Midbrain (tissue), 1 donor: ENCODE measurements at places on chromosomes 6 and 20.

GRCh38 chr6:72748759-72749158, 126.9 kb downstream of the KCNQ5 start:
- no peak for DNase-seq

DNA sequence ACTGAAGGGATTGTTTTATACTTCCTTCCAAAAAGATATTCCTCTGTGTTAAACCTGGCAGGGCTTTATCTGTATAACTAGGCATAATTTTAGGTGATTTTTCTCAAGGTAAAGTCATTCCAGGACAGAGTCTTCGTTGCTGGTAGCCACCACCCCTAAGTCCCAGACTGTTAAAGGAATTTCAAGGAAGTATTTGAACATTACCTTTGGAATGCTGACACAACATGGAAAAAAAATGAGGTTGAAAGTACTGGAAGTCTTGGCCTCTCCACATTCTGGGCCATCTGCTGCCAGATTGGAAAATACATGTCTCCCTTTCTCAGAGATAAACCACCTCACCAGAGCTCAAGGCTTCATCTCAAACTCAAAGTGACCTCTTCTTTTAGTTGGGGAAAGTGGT, 27.0 kb upstream of the ETV7 start:
- DNase-seq = no peak

DNA sequence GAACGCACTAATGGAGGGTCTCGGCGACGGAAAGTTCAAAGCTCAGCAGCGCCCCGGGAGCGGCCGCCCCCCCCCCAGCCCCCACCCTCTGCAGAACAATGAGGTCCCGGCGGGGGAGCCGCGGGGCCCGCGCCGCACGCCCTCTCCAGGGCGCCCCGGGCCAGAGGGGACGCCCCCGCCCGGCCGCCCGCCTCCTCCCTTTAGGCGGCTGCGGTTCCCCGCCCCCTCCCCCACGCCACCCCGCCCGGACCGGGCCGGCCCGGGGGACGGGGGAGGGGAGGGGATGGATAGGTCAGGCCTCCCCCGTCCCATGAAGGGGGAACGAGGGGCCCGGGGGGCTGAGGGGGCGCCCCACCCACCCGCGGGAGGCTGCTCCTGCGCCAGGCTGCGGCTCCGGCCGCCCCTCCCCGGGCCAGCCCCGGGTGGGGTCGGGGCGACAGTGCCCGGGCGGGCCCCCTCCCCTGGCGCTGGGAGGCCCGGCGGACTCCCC, 1.5 kb downstream of the NOL4L start:
- DNase-seq = peak; percentile 42

GRCh38 chr6:122778985-122779661, 393 bp upstream of the FABP7 start:
- DNase-seq = peak; percentile 35

GRCh38 chr6:166032366-166033200, 135.1 kb downstream of the TBXT start:
- no peak for DNase-seq

DNA sequence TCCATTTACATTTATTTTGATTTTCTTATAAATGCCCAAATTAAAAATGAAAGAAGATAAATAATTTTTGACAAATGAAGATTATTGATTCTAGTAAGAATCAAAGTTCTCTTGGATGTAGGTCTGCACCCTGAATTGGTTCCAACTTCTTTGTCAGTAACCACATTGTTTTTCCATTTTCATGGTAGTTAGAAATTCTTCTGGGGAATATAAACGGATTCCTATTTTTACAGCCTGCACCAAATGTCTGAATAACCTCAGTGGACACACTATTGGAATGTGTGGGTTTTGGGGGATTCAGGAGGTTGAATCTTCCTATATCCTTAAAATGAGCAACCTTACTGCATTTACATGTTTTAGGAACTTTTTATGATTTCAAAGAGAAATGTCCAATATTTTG, 1085.3 kb upstream of the MAP3K7 start:
- no peak for DNase-seq

- peak; percentile 9 for DNase-seq
These were observed 12.5 kb downstream of the ITPR3 start for GRCh38 chr6:33633462-33634158.

DNA sequence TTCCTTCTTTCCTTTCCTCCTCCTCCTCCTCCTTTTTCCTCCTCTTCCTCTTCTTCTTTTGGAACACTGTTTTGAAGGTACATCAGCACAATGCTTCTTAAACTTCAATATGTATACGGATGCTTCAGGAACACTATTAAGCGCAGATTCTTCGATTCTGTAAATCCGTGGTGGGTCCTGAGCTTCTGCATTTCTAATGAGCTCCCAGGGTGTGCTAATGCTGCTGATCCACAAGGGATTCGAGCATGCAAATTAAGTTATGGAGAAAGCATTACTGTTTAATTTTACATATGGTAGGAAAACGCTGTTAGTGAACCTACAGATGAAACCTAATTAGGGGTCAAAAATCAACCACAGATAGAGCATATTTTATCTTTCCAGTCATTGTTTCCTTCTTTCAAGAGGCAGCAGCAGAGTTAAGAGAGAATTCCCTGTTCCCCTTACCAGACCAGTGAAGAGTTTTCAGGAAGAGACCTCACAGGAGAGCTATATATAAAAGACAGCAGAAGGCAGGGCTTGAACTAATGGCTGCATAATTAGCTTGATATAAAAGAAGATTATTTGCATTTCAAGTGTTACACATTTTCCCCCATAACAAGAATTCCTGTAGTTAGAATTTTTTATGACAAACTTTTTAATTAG, 47.2 kb downstream of the KIF13A start:
- DNase-seq = no peak

- no peak for DNase-seq
These were observed 272.5 kb upstream of the SOX4 start for GRCh38 chr6:21321076-21321475.

- no peak for DNase-seq
These were observed 151.6 kb upstream of the PTPRK start for GRCh38 chr6:128672023-128672422.
